ENCODE measurements at places on chromosomes 1 and 21.

- DNase-seq, result no peak
Observed at GRCh38 chr1:214466403-214467077, 84.9 kb downstream of the PTPN14 start.

DNA sequence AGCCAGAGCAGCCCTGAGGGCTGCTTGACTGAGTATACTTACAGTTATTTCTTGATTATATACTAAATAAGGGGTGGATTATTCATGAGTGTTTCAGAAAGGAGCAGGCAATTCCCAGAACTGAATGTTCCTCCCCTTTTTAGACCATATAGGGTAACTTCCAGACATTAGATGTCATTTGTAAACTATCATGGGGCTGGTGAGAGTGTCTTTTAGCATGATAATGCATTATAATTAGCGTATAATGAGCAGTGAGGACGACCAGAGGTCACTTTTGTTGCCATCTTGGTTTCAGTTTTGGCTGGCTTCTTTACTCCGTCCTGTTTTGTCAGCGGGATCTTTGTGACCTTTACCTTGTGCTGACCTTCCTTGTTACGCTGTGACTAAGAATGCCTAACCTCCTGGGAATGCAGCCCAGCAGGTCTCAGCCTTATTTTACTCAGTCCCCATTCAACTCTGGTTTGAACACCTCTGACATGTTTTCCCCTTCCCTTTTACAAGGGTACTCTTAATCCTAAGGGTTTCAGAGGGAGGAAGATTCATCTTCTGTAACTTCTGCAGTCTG, 16.2 kb downstream of the KCTD3 start:
- DNase-seq, result no peak

- DNase-seq, result no peak
Observed at GRCh38 chr1:27053977-27054753, 41.5 kb upstream of the TENT5B start.

- no peak for DNase-seq
Observed at GRCh38 chr1:39214998-39215873, 10.7 kb downstream of the MACF1 start.

DNA sequence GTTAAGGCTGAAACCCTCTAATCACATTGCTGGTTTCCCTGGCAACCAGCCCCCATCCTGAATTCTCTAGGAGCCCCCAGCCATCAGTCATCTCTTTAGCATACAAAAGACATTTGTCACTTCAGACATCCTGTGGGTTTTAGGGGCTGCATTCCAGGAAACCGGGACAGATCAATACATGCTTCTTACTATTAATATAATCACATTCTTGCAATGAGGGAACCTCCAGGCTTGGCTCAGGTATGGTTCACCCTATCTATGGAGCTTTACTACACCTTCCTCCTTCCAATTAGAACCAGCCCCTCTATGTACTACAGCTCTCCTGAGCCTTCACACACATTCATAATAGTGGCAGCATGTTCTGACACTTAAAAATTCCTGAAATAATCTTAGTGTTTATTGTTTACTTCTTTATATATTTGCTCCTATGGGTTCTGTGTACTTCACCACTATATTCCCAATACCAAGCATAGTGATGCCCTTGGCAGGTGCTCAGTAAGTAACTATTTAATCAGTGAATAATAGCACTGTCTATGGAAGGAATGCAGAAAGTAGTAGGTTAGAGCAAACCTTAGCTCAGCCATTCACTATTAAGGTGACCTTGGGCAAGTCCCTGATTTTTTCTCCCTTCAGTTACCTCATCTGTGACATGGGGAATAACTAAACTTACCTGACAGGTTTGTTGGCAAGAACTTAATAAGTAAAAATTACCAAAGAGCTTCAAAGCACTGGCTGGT, 59.6 kb downstream of the ZNF678 start:
- DNase-seq, result no peak

- no peak for DNase-seq
Observed at GRCh38 chr1:208093754-208094719, 150.1 kb downstream of the PLXNA2 start.

All from occipital lobe (tissue), 3 donors.